Esophagus squamous epithelium (tissue), 5 donors: ENCODE measurements at places on chromosomes 6 and 20.

- no peak for DNase-seq
Observed at GRCh38 chr6:158374020-158374419, 61.8 kb downstream of the TULP4 start.

DNA sequence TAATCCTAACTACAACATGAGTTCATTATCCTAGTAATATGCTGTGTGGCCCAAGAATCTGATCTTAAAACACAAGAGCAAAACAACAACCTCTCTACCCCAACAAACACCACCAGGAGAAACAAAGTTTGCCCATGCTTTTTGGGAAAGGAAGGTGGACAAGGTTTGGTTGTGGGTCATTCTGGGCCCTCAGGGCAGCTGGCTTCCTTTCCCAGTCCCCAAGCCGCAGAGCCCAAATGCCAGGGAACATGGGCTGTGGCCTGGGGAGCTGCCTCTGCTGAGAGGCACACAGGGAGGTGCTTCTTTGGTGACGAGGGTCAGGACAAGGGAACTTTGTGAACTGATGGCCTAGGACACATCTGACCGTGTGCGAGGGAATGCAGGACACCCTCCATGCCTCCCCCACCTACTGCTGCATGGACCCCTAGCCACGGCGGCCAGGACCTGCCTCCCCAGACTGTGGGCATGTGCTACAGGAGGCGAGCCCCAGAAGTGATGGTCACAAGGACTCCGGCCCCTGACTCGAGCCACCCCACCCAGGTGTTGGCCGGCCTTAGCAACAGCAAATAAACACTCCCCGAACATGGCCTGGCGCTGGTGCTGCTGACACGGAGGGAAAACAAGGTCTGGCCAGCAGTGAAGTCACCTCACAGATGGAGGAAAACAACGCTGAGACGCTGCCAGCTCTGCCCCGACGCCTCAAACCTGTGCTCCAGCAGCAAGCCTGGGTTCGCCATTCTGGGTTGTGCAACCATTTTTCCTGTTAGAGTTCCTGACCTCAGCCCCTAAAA, 55.6 kb downstream of the RRBP1 start:
- no peak for DNase-seq

DNA sequence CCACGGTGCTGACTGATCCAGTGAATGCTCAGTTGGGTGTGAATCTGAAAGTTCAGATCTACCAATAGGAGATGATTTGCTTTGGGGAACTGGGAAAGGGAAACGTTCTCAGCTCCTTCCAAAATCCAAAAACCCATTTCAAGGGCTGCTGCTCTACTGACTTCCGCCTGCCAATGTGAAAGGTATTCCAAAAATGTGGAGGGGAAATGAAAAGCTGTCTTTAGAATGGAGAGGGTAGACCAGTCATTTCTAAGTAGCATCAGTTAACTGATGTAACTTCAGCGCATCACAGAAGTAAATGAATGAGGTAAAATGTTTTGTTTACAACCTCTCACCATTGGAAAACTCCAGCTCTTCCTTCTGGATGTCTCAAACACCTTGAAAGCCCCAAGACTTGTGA, 19.6 kb upstream of the EYA2 start:
- DNase-seq: no peak

DNA sequence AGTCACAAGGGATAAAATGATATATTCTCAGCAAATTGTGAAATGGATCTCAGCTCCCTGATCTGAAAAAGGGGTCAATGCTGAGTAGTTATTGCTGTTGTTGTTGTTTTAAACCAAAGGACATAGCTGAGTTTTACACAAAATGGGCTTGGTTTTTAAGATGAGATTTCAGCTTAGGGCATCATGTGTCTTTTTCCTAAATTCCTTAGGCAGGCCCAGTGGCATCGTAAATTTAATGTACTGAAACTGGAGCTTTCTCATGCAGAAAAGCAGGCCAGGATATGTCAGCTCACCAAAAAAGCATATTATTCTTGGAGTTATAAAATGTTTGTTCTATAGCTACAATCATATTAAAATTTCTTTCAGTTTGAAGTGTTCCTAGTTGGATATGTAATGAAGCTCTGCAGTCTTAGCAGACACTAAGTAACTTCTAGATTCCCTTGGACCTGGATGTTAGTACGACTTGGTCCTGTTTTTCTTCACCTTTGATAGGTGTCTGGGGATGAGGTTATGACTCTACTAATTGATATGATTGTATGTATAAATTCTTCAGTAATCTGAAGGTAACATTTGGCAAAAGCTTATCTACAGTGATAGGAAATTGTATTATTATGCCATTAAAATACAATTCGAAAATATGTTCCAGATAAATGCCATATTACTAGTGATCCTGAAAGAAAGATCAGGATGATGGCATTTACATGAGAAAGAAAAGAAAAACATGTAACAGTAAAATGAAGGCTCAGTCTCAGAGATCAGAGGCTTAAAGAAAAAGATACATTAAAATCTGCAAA, 663.3 kb downstream of the RFPL4B start:
- DNase-seq: no peak

GRCh38 chr6:4188801-4189200, 53.4 kb upstream of the ECI2 start:
- no peak for DNase-seq

DNA sequence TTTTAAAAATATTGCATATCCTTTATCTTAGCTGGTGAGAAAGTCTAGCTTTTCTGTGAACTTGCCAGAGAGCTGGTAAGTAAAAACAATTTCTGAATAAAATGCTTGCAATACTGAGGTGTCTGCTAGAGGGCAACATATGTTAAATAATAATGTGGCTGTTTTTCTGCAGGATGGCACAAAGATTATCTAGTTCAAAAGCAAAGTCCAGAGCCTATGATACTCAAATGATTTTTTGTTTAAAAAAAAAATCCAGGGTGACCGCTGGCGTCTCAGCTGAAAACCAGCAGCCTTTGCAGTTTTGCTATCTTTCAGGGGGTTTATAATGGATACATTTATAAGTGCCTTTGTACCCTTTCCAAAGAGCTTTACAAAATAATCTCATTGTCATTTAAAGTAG, 194.9 kb downstream of the PHACTR1 start:
- no peak for DNase-seq

DNA sequence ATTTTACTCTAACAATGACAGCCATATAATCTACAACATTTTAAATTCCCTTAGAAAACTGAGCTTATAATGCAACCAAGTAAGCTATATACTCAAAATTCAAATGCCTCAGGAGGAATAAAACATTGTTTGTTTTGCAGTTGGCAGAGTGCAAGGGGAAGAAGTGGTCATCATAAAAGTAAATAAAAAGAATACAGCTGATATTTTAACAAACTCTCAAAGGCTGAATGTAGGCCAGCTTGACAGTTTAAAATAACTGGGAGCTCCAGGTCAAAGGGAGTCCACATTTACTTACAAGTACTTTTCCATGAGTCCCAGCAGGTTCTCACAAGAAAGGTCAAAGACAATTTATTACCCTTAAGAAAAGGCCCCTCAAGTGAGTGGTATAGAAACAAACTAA, 589.8 kb downstream of the BCKDHB start:
- no peak for DNase-seq

DNA sequence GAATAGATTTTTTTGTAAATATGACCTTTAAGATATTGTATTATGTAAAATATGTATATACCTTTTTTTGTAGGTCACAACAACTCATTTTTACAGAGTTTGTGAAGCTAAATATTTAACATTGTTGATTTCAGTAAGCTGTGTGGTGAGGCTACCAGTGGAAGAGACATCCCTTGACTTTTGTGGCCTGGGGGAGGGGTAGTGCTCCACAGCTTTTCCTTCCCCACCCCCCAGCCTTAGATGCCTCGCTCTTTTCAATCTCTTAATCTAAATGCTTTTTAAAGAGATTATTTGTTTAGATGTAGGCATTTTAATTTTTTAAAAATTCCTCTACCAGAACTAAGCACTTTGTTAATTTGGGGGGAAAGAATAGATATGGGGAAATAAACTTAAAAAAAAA, 130.9 kb downstream of the SULF2 start:
- no peak for DNase-seq

DNA sequence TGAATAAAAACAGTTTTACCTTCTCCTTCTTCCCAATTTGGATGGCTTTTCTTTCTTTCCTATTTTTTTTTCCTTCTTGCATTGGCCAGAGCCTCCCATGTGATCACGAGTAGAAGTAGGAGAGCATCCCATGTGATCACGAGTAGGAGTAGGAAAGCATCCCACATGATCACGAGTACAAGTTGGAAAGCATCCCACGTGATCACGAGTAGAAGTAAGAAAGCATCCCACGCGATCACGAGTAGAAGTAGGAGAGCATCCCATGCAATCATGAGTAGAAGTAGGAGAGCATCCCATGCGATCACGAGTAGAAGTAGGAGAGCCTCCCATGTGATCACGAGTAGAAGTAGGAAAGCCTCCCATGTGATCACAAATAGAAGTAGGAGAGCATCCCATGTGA, 218.6 kb downstream of the DLL1 start:
- DNase-seq: no peak

DNA sequence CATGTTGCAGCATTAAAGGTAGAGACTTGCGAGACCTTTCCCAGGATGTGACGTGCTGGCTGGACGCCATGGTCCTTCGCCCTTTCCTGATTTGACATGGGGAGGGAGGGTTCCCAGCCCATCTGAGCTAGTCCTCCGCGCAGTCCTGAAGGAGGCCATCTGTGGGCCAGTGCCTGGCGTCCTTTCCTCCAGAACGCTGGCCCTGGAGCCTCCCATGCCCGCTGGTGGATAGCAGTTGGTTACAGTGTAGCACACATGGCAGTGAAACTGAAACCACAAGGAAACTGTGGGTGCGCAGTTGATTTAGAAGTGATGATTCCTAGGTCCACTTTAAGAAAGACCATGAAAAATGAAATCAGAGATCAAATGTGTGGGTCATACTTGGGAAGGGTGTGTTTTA, 193.7 kb downstream of the CDH4 start:
- no peak for DNase-seq

DNA sequence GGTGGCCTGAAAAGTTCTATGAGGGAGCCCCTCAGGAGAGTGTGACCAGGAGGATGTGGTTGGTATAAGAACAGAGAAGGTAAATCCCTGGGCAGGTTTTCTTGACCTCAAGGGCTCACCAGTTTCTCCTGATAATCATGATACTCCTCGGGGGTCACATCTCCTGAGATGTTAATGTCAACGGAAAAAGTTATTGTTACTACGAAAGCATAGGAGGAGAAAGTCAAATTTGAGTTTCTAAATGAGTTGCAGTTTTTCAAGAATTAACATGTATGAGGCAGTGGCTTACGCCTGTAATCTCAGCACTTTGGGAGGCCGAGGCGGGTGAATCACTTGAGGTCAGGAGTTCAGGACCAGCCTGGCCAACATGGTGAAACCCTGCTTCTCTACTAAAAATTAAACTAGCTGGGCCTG, 23.4 kb downstream of the MGME1 start:
- no peak for DNase-seq

DNA sequence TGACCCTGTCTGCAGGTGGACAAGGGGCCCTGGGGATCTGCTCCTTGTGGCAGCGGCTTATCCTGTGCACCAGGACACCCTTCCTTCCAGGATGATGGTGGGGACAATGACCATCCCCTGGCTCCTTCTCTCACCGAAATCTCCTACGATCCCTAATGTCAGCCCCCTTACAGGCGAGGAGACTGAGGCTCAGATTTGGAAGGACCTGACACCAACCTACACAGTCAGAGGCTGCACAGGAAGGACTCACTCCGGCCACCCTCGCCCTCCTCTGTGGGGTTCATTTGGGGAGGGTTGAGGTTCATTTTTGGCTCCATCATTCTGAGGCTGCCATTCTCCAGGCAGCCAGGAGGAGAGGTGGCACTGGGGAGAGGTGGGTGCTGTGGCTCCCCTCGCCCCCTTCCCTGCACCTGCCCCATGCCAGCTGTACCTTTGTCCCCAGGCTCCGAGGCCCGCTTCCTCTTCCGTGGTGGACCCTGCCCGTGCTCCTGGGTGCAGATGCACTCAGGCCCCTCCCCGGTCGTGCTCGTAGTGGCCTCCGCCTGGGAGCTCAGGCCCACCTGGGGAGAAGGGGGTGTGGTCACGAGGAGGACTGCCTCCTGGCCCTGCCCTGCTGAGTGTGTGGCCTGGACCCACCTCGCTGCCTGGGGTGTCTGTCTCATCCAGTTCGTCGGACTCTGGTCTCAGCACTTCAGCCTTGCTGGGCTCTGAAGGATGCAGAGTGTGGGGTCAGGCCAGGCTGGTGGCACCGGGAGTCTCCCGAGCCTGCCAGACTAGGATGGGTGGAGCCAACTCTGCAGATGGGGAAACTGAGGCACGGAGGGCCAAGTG, 5.3 kb upstream of the CABLES2 start:
- DNase-seq: no peak

- no peak for DNase-seq
Observed at GRCh38 chr6:34455831-34456230, 10.0 kb upstream of the PACSIN1 start.

DNA sequence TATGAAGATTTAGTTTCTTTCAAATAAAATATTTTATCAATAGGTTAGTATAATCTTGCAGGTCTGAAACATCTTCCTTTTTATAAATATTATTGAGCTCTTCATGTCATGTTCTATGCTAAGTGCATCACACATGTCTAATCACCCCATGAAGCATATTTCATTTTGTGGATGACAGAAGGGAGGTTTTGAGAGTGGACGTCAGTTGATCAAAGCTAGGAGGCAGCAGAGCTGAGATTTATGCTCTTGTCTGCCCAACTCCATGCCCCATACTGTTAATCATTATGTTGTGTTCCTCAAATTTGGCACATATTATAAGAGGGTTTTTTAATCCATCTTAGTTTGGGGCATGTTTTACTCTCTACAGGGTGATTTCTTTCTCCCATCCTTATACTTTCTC, 22.7 kb downstream of the DSE start:
- DNase-seq: no peak

DNA sequence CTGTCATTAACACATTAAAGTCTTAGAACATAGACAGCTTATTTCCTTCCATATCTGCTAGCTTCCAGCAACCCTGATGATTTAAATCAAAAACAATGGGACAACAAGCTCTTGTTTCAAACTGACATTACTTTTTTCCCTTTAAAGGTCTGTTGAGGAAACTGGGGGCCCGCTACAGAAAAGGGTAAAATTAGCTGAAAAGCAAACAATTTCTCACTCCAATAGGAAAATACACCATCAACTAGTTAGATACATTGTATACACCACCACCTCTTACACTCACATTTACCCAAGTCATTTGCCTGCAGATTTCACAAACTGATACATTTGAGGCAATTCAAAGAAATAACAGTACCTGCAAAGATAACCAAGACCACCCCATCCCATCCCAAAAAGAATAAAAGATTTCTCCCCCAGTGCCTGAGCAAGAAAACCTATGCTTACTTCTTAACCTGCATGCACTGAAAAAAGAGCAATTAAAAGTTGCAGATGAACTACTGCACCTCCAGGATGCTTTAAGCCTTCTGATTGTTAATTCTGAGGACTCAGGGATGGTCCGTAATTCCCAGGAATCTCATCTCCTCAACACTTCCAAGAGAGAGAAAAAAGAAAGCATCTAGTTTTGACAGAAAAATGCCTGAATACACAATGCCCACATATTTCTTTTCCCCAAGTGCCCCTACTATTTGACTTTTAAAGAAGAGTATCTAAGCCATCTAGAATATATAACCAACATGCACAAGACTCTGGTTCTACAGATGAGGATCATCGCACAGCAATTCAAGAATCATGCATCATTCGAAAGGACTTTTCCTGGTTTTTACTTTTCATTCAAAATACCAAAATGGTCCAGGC, 5.6 kb downstream of the ZMYND8 start:
- DNase-seq: no peak
